NCI-H345 (cell line): ENCODE measurements at places on chromosomes 12 and 14.

- peak; percentile 33 for DNase-seq
Observed at GRCh38 chr12:16163146-16163545, 114.3 kb downstream of the SLC15A5 start.

GRCh38 chr14:75391953-75392352, 35.9 kb upstream of the JDP2 start:
- DNase-seq: no peak

GRCh38 chr14:56416213-56416612, 163.4 kb upstream of the TMEM260 start:
- no peak for DNase-seq

GRCh38 chr12:50073712-50074111, 11.4 kb upstream of the SMARCD1 start:
- no peak for DNase-seq

DNA sequence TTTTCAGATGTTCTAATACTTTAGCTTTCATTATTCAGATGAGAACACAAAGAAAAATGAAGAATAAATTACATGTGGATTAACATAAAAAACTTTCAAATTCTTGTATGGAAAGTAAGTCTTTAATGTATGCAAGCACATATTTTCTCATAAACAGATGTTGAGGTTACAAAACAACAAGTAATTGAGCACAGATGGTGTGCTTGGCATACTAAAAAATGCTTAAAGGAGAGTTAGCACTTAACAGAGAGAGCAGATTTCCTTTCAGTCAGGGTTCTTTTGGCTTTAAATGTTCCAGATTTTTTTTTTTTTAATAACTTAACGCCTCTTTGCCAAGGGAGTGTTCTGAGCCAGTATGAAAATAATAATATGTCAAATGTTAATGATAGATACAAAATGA, 96.0 kb downstream of the RASSF9 start:
- DNase-seq: no peak

- DNase-seq: no peak
Observed at GRCh38 chr12:54421175-54421878, 2.3 kb upstream of the ITGA5 start.

- peak; percentile 53 for DNase-seq
Observed at GRCh38 chr12:75526655-75527511, 15.5 kb upstream of the KRR1 start.

DNA sequence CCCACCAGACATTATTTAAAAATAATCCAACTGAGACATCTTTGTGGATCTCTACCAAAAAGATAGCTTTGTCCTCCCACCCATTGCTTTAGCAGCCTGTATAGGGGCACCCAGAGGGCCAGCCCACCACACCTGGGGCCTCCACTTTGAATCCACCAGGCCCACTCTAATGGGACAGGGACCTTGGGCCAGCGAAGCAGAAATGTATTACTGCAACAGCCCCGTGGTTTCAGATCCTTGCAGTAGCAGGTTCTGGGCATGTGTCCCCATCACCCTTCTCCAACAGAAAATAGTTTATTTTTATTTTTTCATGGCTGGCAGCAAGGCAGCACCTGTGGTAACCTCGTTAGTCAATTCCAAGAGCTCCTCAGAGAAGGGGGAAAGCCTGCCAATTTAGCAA, 218.4 kb downstream of the ZFP36L1 start:
- no peak for DNase-seq

GRCh38 chr14:56143025-56143424, 24.8 kb downstream of the PELI2 start:
- DNase-seq: no peak

GRCh38 chr12:106883426-106883825, 72.3 kb upstream of the TMEM263 start:
- no peak for DNase-seq

DNA sequence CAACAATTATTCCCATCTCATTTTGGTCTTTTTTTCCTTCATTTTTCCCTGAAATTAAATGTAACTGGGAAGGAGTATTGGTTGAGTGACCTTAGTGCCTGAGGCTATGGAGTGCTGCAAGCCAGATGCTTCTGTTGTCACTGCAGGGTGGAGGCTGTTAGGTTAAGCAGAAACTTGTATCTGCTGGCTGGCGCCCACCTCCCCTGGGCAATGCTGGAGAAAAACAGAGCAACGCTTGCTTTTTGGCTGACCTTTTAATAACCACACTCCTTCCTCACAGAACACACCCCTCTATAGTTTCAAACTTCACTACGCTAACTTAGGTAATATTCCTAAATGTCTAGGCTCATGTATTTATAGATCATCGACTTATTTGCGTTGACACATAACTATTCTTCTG, 583.5 kb upstream of the NOVA1 start:
- DNase-seq: no peak

GRCh38 chr12:69055280-69055679, 122.3 kb upstream of the CPM start:
- no peak for DNase-seq

DNA sequence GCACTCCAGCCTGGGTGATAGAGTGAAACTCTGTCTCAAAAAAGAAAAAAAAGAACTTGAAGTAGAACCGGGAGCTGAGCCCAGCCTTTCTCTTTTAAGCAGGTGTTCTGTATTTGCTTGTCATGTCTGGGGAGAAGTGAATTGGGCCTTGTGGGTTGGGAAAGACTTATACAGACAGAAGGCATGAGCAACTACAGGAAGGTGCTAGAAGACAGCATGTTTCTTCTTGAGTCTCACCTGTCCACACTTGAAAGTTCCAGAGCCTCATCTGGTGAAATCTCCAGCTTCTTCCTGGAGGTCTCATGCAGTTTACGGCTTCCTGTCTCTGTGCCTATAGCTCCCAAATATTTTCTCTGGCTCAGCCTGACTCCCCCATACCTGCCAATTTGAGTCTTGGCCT, 2.5 kb downstream of the PGAM5 start:
- DNase-seq: no peak

DNA sequence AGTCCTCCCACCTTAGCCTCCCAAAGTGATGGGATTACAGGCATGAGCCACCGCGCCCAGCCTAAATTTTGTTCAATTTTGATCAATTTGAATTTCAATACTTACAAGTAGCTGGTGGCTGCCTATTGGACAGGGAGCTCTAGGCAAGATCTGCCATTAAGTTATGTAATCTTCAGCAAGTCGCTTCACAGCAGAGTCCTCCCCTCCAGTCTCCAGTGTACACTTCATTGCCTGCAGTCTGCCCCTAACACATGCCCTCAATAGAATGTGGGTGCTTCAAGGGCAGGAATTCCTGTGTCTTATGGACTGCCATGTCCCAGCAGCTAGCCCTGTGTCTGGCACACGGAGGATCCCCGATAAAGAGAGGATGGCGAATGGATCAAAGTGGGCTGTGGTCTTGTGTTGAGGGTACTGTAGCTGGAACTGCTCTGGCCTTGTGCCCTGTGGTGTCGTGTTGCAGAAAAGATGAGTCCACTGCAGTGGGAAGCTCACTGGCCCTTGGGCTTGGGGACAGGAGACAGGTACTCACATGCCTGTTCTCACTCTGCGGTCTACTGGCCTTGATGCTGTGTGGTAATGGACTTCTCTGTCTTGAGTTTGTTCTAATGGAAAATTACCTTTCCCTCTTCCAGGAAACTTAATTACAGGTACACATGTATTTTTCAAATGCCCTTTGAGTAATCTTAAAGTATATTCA, 67.6 kb downstream of the TECPR2 start:
- DNase-seq: no peak

DNA sequence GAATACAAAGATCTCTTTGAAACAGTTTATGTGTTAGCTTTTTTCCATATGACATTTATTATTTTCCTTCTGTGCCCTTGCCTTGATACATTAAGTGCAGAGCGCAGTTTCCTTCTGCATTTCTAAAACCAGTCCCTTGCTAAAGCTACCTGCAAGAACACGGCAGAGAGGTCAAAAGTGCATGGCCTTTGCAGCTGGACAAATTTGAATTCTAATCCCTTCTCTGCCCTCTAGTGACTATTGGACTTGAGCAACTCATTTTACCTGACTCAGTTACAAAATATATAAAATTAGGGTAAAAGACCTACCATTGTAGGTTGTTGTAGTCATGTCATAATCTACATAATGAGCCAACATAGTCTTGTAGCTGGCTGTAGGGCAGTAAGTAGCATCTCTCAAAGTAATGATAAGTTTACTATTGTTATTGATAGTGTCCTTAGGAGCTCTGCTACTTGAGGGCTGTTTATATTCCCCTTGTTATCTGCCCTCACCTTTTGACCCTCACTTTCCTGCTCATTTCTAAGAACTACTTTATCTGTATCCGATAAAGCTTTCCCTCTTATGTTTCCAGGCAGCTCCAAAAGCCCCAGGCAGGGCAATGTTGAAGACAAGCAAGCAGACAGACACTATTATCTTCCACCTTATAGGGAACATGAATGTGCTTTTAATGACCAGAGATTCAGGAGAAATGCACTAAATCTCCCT, 120.0 kb upstream of the PDZRN4 start:
- no peak for DNase-seq

- no peak for DNase-seq
Observed at GRCh38 chr12:108241986-108242703, 97.0 kb downstream of the CMKLR1 start.

DNA sequence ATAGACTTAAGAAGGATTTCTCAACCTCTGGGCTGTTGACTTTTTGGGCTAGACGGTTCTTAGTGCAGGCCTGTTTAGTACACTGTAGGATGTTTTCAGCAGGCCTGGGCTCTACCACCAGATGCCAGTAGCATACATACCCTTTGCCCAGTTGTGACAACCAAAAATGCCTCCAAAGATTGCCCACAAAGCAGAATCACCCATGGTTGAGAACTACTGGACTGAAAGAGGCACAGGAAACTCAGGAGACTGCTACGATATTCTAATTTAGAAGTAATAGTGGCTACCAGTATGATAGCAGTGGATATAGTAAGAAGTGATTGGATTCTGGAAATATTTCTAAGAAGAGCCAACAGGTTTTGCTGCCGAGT, 15.5 kb downstream of the SLC35E3 start:
- no peak for DNase-seq

GRCh38 chr14:61456720-61457119, 135.3 kb downstream of the PRKCH start:
- DNase-seq: peak; percentile 80

GRCh38 chr14:44530475-44530874, 23.4 kb upstream of the FSCB start:
- DNase-seq: no peak

- no peak for DNase-seq
Observed at GRCh38 chr14:59166258-59166657, 22.2 kb upstream of the DAAM1 start.

GRCh38 chr12:13368431-13368830, 171.9 kb downstream of the EMP1 start:
- DNase-seq: peak; percentile 20
